Bronchial epithelial cell (primary cell): ENCODE measurements at places on chromosomes 4 and X.

- DNase-seq: no peak
Measured at GRCh38 chr4:6092131-6092530, 73.9 kb upstream of the C4orf50 start.

DNA sequence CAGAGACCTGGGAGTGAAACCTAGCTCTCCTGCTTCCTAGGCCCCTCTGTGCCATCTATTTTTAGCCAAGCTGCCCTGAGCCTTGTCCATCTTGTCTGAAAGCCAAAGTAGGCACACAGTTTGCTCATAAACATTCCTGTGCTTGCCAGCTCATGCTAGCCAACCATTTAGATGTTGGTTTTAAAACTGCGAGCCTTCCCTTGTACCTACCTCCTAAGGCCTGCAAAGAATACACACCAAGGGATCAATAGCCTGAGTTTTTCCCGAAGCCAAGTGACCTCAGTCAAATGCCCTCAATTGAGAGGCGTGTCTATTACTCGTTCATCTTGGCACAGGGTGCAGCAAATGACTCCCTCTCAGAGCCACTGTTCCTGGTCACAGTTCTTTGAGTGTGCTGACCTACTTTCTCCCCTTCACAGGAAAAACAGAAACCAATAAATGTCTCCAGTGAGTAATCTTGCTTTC, 48.5 kb downstream of the ZCCHC12 start:
- peak; percentile 5 for DNase-seq

- DNase-seq: peak; percentile 56
Measured at GRCh38 chrX:37349221-37350033, at the start of gene PRRG1. Gene PRRG1 (plus strand): TSS chrX:37349364. CDS start chrX:37406250, 56,886 bp downstream.

DNA sequence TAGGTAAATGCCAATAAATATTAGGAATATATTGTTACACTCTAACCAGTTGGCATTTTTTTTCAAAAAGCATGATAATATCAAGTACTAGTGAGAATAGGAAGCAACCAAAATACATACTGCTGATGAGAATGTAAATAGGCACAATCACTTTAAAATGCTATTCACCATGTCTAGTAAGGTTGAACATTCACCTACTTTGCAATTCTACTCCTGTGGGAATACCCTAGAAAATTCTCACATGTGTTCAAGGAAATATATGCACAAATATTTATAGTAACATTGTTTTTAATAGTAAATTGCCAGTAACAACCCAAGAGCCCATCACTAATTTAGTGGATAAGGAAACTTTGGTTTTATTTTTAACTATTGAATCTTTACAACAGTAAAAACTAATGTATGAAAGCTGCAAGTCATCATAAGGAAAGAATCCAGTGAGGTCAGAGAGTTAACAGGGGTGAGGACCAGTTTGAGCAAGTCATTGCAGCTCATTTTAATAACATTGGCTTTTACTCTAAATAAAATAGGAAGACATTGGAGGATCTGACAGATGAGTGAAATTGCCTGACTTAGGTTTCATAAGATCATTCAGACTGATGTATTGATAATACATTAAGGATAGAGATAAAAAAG, 23.6 kb downstream of the FSTL5 start:
- no peak for DNase-seq

DNA sequence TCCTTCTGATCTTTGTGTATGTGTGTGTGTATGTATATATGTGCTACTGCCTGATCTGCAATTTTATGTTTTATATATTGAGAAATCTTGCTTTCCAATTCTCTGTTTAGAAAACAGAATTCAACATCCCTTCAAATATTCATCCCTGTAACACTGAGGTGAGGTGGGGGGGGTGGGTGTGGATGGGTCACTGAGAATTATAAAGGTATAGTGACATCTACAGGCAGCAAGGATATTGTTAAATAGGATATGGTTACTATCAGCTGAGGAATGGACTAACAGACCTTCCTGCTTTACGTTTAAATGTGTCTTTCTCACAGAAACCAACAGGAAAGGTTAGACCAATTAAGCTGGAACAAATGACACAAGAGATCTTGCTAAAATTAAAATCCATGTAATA, 19.0 kb upstream of the MAGEB2 start:
- DNase-seq: peak; percentile 2

DNA sequence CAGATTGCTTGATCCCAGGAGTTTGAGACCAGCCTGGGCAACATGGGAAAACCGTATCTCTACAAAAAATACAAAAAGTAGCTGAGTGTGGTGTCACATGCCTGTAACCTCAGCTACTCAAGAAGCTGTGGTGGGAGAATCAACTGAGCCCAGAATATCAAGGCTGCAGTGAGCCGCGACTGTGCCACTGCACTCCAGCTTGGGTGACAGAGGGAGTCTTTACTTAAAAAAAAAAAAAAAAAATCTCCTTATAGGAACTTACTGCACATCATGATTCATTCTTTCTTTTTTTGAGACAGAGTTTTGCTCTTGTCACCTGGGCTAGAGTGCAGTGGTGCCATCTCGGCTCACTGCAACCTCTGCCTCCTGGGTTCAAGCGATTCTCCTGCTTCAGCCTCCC, 24.3 kb downstream of the UPF3B start:
- no peak for DNase-seq

DNA sequence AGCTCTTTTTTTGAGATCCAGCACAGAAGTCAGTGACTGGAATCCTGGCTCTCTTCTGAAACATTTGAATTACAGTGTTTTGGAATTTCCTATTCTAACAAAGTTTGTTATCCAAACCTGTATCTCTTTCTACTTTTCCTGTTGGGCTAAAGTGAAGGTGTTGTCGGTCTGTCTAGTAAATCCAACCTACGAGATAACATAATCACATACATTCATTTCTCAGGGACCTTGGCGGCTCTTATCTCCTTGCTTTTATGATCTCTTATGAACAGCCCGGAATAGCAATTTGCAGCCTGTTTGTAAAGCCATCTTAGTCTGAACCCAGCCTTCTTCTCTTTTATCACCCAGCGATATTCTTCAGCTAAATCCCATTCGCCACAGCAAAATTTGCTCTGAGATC, 14.5 kb downstream of the PPARGC1A start:
- no peak for DNase-seq

GRCh38 chr4:169109035-169109675, 99.1 kb upstream of the CBR4 start:
- DNase-seq: no peak

- DNase-seq: no peak
Measured at GRCh38 chr4:1015179-1015578, 3.8 kb downstream of the FGFRL1 start.

GRCh38 chrX:108426262-108426661, 12.0 kb downstream of the COL4A6 start:
- DNase-seq: no peak

DNA sequence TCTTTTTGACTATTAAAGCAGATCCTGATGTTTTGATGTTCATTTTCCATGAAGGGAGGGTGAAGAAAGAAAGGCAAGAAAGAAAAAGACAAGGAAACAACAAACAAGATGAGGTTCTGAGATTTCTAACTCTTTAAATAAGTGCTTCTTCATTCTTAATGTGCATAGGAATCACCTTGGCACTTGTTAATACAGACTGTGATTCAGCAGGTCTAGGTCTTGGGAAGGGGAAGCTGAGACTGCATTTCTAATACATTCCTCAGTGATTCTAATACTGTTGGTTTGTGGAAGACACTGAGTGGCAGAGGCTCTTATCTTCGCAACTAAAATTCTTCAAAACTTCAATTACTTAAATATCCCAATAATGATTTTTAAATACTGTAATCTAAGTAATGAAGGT, 95.2 kb upstream of the NAP1L5 start:
- no peak for DNase-seq

- no peak for DNase-seq
Measured at GRCh38 chr4:85632981-85633380, 158.0 kb downstream of the ARHGAP24 start.
